ENCODE measurements at places on chromosomes 3 and 15.

DNA sequence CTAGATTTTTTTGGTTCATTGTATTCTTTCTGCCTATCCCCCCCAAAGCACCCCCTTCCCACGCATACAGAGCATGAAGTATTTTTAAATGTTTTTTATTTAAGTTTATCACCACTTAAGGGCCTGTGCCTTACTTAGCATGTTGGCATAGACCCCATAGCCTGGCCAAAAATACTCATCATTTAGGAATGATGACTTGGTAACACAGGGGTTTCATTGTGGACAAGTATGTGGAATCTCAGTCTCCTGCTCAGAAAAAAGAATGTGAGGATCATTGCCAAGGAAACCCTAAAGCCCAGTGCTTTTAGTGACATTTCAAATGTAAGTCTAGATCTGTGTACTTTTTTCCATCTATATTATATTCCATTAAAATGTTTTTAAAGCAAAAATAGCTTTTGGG is 146.3 kb downstream of the ALCAM start:
- DNase-seq = no peak

- no peak for DNase-seq
Measured at GRCh38 chr3:125641891-125642290, 46.6 kb upstream of the OSBPL11 start.

- DNase-seq = no peak
Measured at GRCh38 chr15:89441295-89441812, 55.0 kb downstream of the RHCG start.

DNA sequence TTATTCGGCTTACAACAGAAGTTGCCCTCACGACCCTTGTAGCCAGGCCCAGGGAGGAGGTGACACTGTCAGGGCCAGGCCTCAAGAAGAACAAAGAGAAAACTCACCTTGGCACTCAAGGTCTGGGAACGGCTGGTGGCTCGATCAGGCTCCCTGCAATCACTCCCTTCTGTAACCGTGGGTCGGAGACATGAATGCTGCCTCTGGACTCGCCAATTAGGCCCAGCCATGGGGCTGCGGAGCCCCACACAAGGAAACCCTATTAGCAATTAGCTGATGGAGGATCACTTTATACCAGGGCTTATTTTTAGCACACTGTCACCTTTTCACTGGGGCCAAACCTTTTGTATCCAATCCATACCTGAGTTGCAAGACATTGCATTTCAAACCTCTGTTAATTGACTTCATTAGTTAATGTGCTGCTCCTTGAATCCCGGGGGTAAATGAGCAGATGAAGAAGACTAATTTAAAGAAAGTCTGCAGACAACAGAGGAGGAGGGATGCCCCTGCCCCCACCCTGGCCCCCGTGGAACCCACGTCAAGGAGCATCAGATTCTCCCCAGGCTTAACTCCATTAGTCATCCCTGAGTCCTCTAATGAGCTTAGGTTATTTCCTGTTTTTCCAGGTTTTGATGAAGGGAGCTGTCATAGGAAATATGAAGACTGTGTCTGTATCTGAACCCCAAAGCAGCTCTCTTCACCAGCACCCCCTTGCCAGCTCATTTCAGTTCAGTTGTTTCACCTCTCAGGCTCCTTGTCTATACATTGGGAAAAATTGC is 255.3 kb downstream of the RORA start:
- DNase-seq = no peak

DNA sequence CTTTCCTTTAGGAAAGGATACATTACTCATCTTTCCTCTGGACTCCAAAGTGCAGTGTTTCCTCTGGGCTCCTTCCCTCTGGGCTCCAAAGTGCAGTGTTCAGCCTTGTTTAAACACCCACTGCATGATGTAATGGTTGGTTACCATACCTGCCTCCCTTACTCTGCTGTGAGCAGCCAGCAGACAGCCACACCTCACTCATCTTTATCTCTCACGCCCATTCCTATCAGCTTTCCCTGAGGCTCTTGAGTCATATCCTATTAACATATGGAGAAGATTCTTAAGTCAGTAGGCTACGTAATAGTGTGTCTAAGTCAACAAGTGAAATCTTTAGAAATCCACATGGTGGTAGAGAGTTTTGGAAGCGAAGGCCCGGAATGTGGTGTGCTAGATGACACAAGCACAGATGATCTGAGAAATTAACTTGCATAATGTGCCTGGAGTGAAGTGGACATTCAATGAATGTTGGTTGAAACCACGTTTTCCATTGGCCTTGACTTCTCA is 97.2 kb upstream of the CTNNB1 start:
- DNase-seq = no peak

GRCh38 chr3:48702320-48702920 is 14.6 kb downstream of the IP6K2 start:
- DNase-seq = no peak

DNA sequence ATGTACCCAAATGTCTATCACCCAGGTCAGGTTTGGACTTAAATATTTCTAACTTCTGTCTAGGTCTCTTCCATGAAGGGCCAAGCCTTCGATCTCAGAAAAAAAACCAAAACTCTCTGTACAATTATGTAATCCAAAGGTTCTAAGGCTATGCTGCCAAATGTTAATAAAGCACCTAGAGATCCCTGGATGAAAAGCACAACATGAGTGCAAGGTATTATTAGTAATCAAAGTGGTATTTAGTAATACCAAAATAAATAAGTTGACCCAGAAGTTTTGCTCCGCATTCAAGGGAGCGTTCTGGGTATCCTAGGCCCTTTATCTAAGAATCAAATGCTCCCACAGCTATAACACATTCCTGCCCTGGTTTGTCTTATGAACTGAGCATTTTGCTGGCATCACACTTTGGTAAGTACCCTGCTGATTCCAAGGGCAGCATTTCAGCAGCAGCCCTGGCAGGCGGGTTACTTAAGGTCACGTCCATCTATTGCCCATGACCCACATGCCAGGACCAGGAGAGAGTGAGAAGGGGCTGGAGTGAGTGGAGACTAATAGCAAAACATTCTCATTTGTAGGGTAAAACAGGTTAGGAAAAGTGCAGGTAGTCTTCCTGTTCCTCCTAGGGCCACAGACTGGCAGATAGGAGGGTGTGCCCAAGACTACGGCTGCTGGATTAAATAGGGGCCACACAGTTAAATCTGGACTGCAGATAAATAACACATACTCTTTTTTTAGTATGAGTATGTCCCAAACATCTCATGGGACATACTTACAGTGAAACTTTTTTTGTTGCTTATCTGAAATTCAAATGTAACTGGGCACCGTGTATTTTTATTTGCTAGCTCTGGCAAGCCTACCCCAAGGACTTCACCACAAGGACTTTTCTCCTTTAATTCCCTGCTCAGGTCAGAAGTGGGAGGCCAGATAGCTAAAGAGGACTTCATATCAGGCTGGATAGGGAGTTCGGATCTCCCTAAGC is 76.0 kb upstream of the SNRK start:
- no peak for DNase-seq

DNA sequence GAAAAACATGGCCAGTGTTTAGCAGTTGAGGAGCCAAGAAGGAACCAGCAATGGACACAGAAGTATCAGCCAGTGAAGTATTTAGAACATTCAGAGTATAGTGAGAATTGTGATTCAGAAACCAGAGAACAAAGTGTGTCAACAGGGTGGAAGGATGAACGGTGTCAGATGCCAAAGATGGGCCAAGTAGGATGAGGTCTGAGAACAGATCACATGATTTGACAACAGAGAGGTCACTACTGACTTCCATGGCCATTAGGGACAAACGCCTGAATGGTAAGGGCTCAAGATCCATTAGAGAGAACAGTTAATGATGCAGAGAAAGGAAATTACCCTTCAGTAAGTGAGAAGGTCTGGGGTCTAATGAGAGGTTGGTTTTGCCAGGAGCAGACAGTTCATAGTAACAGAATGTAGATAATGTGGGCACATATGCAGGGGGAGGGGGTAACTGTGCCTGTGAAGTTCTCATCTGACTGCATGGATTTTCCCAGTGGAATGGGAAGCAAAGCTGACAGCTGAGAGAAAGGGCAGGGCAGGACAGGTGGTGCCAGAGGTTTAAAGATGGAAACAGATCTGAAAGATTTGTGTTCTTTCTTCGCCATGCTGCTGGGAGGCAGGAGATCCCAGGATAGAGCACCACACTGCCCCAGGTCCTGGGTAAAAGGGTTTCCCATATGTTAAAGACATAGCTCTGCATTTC is 4.8 kb upstream of the ACAD9 start:
- DNase-seq = no peak

DNA sequence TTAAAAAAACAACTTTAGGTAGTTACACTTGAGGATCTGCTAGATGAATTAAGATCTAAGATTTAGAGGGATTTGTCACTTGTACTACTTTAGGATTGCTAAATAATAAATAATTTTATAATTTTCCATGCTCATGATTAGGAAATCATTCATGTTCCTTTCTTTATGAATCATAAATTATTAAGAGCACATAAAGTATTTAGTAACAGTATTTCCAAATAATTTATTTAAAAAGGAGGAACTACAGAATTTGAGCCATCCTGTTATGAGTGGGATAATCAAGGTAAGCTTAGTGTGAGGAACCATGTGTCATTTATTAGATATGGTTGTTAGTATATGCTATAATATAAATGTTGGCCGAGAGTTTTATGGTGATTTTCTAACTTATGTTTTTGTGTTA is 37.5 kb upstream of the C3orf38 start:
- no peak for DNase-seq

All from activated gamma-delta T cell (primary cell).